ENCODE measurements at places on chromosomes 6 and 20. TPM values are rescaled to one million over a fixed set of nuclear protein-coding genes. Genes with fewer than 3 reads are reported as not detected.
A peak's percentile ranks its signal among the peaks of the same experiment; 100 is the strongest.

ARMH2 gene
- total RNA-seq = not detected

DEFB124 gene
- not detected for total RNA-seq

MAPK13 gene
- 2.3 TPM for total RNA-seq

ENPP5 gene
- 5.3 TPM for total RNA-seq

SLC35D3 gene
- not detected for total RNA-seq

RBM39 gene
- total RNA-seq = 510 TPM

SESN1 gene
- total RNA-seq = 22.7 TPM

DLL1 gene
- total RNA-seq = 4.9 TPM

KIF25 gene
- not detected for total RNA-seq

BMP7 gene
- not detected for total RNA-seq

EFCAB8 gene
- not detected for total RNA-seq

OR2J3 gene
- total RNA-seq = not detected

ZNF318 gene
- 19.6 TPM for total RNA-seq

GRCh38 chr6:108921547-108922361 lies 73.5 kb downstream of the ARMC2 start:
- DNase-seq = peak; percentile 98

DNA sequence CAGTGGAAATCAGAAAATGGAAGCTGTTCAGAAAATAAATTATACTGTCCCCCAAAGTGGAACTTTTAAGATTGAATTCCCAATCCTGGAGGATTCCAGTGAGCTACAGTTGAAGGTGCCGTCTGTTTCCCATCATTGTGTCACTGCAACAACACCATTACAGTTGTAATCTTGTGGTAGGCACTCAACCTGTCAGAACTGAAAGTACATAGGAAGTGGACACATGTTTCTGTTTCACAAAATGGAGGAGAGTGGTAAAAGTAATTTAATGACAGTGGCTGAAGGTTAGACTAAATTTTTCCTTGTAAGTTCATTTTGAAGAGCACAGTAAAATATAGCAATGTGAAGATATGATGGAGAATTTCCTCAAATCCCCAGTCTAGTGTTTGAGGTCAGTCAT lies 70.0 kb downstream of the CD109 start:
- no peak for DNase-seq

DNA sequence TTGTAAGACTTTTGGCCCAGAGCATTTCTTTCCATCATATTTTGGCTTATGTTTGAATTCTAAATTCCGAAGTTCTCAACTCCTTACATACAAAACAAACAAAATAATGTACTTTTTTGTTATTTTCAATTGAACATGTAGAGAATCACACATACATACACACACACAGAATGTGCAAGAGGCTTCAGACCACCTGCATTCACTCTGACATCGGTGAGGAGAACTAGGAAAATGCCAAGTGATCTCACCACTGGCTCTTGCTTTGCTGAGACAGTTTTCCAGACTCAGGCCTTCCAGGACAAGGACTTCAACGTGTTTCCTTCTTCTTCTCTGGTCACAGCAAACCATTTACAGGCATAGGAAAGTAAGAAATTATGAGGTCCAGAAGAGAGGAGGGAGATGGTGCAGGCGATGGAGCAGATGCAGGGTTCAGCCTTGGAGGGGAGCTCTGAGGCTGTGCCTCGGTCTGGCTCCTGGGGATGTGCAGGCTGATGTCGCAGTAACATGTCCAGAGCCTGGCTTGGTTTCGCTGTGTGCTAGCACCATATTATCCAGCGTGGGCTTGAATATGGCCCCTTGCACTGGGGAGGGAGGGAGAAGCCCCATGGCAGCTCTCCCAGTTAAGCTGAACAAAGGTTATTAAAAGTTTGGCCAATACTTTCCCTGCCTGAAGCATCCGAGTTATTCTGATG lies 93.4 kb downstream of the DACT2 start:
- peak; percentile 30 for DNase-seq

DNA sequence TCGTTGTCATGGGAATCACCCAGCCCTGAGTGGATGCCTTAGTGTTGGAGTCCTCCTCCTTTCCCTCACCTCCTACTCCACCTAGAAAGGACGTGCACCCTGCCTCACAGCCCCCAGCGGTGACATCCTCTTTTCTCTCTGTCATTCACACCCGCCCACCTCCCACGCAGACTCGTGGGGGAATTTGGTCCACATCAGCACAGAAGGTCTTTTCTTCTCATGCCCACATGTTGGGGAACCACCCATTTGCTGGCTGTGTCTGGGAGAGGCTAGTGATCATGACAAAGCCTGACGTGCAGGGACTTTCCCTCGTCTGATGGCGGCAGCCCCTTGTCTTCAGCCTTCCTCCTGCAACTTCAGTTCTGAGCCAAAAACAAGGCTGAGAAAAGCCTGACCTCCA lies 96.0 kb upstream of the CNKSR3 start:
- DNase-seq = no peak

GRCh38 chr6:43842231-43842794 lies 72.3 kb downstream of the VEGFA start:
- peak; percentile 65 for DNase-seq

- DNase-seq = no peak
These were observed 90.8 kb downstream of the MYLK4 start for GRCh38 chr6:2659882-2660281.

DNA sequence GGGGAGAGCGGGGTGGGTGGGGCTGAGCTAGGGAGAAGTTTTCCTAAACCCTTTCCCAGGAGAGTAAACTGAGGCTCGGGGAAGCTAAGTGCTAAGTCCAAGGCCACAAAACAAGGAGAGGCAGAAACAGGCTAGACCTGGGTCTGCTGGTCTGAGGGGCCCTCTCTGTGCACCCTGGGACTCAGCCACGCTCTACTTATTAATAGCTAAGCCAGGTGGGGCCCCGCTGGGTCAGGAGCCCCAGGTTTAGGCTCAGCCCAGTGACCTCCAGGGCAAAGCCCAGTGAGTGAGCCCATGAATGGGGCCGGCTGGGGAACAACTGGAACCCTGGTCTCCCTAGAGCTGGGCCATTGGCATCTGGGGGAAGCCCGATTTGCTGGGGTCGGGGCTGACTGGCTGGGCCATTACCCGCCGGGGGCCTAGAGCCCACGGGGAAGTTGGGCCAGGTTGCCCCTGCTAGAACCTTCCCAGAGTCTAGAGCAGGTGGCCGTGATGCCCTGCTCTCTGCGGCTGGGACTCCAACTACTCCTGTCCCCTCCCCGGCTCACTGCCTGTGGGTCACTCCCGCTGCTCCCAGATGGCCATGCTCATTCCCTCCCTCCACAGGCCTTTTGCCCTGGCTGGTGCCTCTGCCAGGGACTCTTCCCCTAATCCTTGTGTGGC lies 24.1 kb upstream of the NOL4L start:
- no peak for DNase-seq

- no peak for DNase-seq
These were observed 254.8 kb upstream of the CHD6 start for GRCh38 chr20:41872930-41873329.

DNA sequence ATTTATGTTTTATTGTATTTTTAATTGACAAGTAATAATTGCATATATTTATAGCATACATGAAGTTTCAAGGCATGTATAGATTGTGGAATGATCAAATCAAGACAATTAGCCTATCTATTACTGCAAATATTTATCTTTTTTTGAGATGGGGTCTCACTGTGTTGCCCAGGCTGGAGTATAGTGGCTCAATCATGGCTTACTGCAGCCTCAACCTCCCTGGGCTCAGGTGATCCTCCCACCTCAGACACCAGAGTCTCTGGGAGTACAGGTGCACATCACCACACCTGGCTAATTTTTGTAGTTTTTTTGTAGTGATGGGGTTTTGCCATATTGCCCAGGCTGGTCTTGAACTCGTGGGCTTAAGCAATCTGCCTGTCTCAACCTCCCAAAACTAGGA lies 16.2 kb upstream of the FUCA2 start:
- DNase-seq = no peak

GRCh38 chr20:53763707-53764414 lies 170.2 kb upstream of the ZNF217 start:
- peak; percentile 61 for DNase-seq

DNA sequence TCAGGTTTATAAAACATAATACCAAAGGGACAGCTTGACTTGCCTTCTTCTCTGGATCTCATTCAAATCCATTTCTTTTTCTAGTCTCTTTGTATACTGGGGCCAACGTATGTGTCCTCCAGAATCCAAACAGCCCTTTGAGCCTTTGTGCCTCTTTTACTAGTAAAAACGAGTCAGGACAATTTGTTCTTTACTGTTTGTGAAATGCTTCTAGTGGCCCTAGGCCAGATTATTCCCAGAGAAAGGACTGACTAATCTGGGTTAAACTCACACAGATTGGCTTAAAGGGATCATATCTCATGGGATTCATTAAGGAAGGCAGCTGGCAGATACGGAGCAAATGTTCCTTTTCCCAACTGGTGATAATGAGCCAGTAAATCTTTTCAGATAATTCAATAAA lies 32.1 kb upstream of the MANEA start:
- no peak for DNase-seq

- DNase-seq = peak; percentile 76
These were observed 5.1 kb downstream of the SOX12 start for GRCh38 chr20:330233-331149.

Measured in fibroblast of the aortic adventitia (primary cell).